ENCODE measurements at places on chromosomes 11 and 22.
A peak's percentile ranks its signal among the peaks of the same experiment; 100 is the strongest.

DNA sequence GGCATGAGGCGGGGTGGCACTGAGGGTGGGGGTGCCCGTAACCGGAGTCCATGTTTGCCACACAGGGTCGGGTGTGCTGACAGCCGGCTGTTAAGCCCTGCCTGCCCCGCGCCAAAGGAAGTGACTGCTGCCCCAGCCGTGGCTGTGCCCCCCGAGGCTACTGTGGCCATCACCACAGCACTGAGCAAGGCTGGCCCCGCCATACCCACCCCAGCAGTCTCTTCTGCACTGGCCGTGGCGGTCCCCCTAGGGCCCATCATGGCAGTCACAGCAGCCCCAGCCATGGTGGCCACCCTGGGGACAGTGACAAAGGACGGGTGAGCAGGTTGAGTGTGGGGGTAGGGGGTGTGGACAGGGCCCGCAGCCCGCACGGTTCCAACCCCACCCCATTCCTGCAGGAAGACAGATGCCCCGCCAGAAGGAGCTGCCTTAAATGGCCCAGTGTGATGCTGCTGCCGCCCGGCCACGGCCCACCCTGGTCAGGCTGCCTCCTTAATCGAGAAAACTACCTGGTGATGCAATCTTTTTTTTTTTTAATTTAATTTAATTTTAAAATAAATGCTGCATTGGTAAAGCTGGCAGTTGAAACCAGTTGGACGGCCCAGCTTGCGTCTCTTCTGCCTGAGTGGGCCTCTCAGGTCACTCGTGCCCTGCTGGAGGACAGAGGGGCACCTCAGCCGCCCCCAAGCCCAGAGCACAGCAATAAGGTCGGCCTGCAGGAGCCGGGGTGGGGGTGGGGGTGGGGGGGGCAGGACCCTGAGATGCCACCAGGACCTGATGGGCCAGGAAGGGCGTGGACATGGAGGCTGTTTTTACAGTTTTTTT, 30.8 kb downstream of the SBF1 start:
- no peak for DNase-seq

DNA sequence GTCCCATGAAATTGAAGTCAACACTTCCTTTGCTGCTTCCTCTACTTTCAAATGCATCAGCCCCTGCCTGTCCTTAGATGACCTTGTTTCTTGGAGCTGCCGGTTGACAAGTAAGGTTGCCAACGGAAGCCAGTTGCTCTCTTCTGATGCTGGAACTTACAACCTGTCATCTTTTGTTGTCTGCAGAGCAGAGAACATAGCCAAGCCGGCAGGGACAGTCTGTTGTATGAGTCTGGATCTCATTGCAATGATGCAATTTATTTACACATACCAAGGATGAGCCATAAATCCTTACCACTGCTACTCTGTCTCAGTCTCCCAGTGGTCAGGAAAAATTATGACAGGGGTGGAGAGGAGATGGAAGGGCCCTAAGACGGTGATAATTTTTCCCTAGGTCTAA, 151.4 kb downstream of the BLID start:
- no peak for DNase-seq

DNA sequence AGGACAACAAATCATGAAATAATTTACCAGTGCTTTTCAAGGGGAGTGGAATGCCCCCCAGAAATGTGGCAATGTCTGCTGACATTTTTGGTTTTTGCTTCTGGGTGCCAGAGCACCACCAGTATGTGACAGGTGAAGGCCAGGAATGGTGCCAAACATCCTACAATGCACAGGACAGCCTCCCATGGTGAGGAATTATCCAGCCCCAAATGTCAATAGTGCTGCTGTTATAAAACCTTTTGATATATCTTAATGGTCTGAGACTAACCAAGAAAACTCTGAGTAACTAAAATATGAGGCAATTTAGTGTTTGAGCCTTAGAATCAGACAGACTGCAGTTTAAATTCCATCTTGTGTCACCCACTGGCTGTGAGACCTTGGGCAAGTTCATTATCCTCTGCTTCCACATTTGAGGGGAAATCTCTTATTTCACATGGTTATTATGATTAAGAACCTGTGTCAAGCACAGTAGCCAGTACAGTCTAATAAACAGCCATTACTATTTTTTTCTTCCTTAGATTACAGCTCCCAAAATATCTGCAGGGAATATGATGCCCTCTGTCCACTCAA, 69.5 kb downstream of the AMBRA1 start:
- no peak for DNase-seq

- DNase-seq = peak; percentile 17
These were observed 181.7 kb upstream of the ZC3H12C start for GRCh38 chr11:109911488-109911887.

GRCh38 chr22:38921120-38921519, 36.3 kb upstream of the APOBEC3A start:
- no peak for DNase-seq

GRCh38 chr11:90805172-90805571, 582.3 kb upstream of the CHORDC1 start:
- DNase-seq = no peak

- DNase-seq = no peak
These were observed 283.5 kb downstream of the TTC28 start for GRCh38 chr22:28395920-28396753.

DNA sequence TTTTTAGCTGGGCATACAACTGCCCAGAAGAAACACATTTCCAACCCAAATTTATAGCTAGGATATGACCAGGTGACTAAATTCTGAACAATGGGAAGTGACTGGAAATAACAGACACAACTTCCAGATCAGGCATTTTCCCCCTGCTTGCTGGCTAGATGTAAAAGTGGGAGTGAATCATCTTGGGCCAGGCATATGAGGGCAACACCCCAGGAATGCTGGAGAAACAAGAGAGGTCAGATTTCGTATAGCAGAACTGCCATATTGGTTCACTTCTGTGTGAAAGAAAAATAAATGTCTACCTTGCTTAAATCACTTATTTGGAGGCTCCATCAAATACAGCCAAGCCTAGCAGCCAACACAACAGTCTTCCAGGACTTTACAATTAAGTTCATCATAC, 7.4 kb downstream of the ATL3 start:
- no peak for DNase-seq

DNA sequence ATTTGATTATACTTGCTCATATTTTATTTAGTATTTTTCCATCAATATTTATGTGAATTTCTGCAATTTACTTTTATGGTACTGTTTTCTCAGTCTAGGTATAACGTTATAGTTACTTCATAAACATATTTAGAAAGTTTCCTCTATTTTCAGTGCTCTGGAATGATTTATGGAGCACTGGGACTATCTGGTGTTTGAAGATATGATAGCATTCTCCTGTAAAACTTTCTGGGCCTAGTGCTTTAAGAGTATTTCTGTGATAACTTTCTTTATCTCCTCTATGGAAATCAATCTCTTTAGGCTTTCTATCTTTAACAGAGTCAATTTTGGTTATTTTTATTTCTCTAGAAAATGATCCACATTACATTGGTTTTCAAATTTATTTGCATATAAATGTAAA, 85.1 kb downstream of the SOX6 start:
- DNase-seq = no peak

DNA sequence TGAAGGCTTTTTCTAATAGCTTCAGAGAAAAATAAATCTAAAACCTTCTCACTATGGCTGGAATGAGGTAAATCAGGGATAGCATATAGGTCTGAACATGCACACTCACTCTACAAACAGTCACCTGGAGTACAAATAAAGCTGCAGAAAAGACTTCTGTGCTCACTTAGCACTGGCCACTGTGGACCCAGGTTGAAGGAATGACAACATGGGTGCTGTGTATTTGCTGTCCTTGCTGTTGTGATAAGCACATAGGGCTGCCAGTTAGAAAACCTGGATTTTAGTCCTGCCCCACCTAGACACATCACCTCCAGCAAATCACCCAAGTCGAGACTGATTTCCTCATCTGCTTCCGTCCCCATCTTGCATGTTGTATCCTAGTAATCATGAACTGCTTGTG, 51.2 kb downstream of the FZD4 start:
- no peak for DNase-seq

DNA sequence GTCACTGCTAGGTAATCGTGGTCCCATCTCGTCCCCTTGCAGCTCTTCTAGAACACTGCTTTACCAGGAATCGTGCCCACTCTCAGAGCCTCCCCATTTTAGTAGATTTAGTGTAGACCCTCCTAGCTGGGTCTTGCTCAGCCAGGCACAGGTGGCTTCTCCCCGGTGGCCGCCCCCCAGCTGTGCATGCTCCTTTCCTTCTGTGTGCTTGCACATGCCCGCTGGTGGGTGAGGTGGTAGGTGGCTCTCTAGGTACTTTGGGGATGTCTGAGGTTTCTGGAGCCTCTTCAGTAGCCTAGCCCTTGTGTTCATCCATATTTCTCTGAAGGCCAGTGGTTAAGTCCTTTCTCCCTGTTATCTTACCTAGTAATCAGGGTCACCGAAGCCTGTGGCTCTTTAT, 5.6 kb downstream of the TUB start:
- no peak for DNase-seq

- no peak for DNase-seq
These were observed 111.6 kb downstream of the MIAT start for GRCh38 chr22:26768952-26769351.

DNA sequence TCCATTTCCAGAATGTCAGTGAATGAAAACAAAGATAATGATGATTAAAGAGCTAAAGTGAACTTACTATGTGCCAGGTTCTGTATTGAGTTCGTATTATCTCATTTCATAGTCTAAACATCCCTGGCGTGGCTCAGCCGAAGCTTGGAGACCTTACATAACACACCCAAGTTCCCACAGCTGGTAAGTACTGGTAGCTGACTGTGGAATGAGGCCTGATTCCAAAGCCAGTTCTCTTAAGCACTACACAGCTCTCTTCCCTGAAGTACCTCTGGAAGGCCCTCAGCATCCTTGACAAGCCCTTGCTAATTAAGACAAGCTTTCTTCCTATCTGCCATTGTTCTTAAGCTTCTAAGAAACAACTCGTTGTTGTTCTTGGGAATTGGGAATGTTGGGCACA, 28.6 kb upstream of the NCAM1 start:
- no peak for DNase-seq

DNA sequence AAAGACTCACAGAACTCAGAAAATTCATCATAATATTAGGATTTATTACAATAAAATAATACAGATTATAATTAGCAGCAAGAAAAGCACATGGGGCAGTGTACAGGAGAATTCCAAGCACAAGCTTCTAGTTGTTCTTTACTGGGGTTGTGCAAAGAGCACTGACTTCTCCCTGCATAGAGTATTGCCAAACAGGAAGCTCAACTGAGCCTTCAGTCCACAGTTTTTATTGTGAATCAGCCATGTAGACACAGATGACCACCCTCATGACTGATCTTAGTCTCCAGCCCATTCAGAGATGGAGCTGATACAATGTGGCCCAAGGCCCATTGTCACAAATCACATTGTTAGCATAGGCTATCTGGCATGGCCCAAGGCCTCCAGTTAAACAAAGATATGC, 798.9 kb downstream of the KCNA4 start:
- DNase-seq = no peak
